ENCODE measurements at places on chromosomes 3 and 15.

DNA sequence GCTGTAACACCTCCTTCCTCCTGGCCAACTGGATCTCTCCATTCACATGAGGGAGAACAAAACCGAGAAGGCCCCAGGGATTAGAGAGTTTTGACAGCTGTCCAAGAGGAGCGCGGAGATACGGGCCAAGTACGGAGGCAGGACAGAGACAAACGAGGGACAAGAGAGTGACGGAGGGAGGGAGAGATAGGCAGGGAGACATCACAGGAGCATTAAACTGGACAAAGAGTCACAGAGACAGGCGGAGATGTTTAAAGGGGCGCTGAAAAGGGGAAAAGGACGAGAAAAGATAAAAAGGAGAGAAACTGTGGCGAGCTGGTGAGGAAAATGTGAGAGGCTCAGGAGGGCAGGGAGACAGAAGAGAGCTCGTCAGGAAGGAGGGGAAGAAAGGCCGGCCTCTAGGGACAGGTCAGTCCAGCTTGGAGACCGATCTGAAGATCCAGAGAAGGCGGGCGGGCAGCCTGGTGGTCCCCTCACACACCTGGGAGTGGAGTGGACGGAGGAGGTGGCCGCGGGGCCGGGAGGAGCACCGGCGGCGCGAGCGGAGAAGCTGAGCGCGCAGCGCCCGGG is 40.5 kb upstream of the ROPN1 start:
- DNase-seq, result no peak

GRCh38 chr3:150286390-150287147 is 121.5 kb upstream of the TSC22D2 start:
- DNase-seq, result no peak

GRCh38 chr3:176759815-176760506 is 437.3 kb downstream of the TBL1XR1 start:
- no peak for DNase-seq

DNA sequence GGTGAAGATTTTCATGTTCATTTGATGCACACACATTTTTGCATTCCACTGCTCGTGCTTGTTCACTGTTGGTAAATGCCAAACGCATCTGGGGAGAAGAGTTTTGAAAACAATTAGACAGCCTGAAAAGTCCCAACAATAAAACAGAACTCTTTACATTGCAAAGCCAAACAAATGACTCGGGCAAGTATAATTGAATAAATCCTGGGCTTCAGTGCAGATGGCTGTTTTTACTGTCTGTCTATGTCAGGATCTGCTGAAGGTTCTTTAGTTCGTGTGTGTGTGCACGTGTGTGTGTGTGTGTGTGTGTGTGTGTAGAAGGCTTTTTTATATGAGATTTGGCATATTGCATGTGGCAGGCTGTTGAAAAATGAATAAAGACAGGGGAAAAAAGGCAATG is 277.5 kb upstream of the CDIN1 start:
- DNase-seq, result no peak

DNA sequence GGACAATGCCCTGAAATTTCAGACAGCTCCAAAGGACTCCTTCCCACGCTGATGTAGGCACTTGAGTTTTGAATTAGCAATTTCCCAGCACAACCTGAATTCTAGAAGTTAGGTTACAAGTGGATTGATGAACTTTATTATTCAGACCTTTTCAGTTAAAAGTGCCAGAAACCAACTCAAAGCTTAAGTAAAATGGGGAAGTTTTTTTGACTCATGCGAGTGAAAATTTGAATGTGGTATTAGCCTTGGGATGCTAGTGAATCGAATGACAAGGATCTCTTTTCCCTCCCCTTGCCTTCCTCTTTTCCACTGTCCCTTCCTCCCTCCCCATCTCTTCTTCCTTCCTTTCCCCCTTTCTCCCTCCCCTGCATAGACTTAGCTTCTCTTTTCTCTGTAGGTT is 295.1 kb upstream of the PROK2 start:
- DNase-seq, result no peak

- DNase-seq, result no peak
Measured at GRCh38 chr15:28969511-28970085, 83.8 kb downstream of the APBA2 start.

DNA sequence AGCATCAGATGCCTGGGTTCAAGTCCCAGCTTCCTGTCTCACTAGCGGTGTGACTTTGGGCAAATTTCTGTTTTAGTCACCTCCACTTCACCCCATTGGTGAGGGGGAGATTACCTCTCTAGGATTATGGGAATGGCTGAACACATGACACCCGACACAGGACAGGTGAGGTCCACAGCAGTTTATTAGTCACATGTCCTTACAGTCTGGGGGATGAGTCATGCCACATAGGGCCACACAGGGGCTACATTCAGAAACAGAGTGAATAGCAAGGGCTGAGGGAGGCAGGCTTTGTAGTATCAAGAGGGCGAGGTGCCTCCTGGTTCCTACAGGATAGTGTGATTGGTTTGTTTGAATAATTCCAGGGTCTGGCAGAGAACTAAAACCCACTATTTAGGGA is 15.2 kb upstream of the ITGA11 start:
- no peak for DNase-seq

DNA sequence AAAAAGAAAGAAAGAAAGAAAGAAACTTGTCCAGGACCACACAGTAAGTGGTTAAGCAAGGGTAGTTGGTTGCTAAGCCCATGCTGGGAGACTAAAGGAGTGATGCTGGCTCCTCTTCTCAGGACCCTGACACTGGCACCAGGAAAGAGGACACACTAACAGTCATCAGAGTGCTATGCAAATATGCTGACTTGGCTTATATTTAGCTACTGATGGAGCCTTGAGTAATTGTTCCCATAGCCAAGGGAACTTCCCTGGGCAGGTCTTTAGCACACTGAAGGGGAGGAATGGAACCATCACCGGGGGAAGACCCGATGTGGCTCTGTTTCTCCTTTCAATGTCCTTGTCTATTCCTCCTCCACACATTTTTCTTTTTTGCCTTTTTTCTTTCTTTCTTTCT is 6.2 kb downstream of the TMEM40 start:
- no peak for DNase-seq

DNA sequence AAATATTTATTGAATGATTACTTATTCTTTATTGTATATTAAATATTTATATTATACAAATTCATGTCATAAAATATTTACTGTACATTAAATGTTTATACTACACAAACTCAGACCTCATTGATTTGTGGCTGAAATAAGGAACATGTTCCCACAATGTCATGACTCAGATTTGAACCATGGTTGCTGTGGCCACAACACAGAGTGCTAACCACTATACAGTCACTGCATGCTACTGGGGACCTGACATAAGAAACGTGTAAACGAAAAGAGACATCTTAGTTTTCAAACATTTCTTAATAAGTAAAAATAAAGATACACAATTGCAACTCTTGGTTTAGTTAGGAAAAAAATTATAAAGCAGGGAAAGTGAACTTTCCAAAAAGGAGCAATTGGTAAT is 99.1 kb upstream of the AGTR1 start:
- no peak for DNase-seq

GRCh38 chr3:23256741-23257435 is 53.8 kb downstream of the UBE2E2 start:
- no peak for DNase-seq

GRCh38 chr3:24483873-24484272 is 10.8 kb downstream of the THRB start:
- DNase-seq, result no peak
